Right cardiac atrium (tissue), 5 donors: ENCODE measurements at places on chromosomes 6 and 20.

GRCh38 chr6:138970856-138971425, 17.1 kb downstream of the REPS1 start:
- DNase-seq: peak; percentile 37

DNA sequence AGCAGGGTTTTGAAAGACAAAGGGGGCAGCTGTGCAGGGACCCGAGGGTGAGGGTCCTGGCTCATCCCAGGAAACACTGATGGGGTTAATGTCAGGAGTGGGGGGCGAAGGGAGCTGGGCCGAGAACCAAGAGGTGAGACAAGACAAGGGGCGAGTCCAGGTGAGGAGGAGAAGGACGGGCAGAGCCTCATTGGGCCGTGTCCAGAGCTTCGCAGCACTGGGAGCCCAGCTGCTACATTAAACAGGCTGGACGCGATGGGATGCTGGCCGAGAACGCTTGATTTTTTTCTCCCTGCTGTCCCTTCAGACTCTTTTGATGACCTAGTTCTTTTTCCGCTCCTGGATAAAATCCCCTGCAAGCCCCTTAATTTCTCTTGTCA, 172.8 kb upstream of the SNX9 start:
- DNase-seq: peak; percentile 85

- peak; percentile 85 for DNase-seq
Measured at GRCh38 chr6:10720265-10720959, 2.5 kb upstream of the TMEM14C start.

GRCh38 chr20:17571153-17571527, 1.3 kb downstream of the DSTN start:
- DNase-seq: no peak

DNA sequence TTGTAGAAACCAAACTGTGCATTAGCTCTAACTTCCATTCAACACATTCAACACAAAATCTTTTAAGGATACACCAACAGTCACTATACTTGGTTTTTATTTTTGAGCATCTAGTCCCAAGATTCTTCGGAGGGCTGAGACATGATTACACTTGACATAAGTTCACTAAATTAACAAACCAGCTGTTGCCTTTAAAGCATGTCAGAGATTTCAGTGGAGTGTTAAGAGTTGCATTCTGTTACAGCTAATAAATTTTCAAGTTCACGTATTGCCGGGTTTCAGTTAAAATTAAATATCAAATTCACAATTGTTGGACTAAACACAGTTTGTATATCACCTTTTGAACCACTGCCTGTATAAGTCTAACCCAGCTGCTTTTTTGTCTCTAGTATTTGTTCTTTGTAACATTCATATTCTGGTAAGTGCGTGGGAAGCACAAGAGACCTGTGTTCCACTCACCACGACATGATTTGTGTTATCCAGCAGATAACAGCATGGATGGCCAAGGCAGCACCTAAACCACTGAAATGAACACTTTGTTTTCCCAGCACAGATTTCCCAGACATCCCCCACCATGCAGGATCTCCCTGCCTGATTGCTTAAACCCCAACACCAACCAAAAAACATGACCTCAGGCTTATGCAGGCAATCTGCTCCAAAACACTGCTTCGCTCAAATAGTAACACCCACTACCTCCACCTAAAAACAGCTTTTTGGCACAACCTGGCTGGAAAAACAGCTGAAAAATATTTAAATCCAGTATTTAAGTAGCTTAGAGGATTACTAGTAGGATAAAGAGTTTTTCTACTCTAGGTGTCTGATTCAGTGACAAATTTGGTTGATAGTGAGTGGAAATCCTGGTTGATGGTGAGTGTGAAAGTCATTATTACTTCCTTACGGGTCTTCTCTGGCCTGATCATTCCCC, 286.5 kb upstream of the NT5E start:
- DNase-seq: no peak

GRCh38 chr6:48476257-48476656, 365.3 kb upstream of the PTCHD4 start:
- DNase-seq: no peak

- DNase-seq: no peak
Measured at GRCh38 chr6:84643778-84644177, 120.6 kb downstream of the TBX18 start.

DNA sequence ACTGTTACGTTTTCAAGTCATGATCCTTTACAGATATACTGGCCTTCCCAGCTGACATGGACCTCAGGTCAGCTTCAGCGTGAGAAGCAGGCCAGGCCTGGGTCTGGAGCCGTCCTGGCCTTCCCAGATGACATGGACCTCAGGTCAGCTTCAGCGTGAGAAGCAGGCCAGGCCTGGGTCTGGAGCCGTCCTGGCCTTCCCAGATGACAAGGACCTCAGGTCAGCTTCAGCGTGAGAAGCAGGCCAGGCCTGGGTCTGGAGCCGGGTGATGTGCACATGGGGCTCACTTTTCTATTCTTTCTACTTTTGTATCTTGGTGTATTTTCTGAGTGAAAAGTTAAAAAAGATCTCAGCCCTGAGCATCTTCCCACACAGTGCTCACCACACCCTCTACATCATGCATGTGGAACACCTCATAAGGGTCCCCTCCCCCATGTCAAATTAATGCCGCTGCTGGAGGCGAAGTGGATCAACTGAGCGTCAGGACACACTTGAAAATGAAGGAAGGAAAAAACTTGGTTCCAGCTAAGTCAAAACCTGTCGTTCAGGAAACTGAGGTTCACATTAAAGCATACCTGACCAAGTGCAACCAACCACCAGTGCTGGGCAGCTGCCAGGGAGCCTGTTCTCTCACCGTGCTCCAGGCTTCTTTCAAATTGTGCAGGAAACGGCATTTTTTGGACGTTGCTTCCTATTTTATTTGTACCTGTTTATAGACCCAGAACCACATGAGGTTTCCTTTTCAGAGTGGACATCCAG, 32.2 kb downstream of the KIF25 start:
- DNase-seq: peak; percentile 25

DNA sequence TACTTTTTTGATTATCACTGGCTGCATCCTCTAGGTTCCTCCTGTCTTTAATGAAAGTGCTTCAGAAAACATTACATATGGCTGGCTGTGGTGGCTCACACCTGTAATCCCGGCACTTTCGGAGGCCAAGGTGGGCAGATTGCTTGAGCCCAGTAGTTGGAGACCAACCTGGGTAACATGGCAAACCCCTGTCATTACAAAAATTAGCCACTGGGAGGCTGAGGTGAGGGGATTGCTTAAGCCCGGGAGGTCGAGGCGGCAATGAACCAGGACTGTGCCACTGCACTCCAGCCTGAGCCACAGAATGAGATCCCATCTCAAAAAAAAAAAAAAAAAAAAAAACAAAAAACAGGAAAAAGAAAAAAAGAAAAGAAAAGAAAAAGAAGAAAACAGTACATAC, 35.3 kb downstream of the BEND3 start:
- no peak for DNase-seq

DNA sequence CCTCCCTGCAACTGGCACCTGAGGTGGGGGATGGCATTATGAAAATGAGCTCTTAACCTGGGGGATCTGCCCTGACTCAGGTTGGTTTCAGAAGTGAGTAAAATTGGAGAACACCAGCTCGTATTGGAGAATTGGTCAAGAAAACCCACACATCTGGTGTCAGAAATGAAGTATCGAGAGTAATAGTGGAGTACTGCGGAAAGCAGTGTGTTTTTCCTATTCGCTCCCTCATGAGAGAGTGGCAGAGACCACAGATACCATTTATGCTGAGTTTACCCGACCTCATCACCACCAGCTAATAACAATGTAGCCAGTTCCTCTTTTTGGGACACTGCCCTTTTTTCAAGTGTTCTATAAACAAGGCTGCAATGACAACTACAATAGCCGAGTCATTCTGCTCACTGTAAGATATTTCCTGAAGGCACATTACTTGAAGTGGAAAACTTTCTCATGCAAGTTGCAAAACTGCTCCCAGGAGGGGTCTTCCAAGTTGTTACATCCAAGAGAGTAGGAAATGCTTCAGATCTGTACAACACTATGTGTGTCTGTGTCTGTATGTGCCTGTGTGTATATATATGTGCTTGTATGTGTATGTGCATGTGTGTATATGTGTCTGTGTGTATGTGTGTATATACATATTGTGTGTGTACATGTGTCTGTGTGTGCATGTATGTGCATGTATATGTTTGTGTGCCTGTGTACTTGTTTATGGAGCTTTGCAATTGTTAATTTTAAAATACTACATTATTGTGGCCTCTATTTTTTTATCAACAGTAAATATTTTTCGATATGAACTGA, 106.0 kb upstream of the CST7 start:
- no peak for DNase-seq

DNA sequence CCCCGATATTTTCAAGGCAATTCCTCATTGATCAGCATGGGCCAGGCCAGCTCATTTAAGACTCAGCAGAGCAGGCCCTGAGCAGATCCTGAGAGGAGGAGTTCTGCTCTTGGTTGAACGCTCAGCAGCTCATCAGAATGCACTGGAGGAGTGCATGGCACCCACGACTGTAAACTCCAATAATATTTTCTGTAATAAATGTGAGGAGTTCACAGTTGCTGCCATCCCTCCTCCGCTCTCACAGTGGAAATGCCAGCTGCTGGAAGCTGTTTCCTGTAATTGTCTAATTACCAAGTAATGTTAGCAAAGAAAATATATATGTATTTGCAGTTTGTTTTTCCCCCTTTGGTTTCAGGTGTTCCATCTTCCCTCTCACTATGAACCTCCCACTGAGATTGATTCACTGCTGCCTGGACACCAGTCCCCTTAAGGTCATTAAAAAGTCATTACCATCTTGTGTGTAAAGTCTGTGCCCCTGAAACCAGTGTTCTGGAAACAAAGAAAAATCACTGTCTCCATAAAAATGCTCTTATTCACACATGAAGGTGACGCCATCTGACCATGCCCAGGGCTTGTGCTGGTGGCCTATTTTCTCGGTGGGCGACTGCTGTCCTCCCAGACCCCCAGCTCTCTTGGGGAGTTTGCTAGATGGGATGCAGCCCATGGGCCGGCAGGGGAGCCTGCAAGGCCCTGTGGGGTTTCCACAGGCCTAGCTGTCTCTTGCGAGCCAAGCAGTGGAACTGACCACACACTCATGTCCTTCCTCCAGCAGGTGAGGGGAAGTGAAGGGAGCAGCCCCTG, 374.2 kb downstream of the ZFAND3 start:
- DNase-seq: no peak

GRCh38 chr6:8075185-8075584, 11.0 kb upstream of the BLOC1S5 start:
- DNase-seq: no peak

DNA sequence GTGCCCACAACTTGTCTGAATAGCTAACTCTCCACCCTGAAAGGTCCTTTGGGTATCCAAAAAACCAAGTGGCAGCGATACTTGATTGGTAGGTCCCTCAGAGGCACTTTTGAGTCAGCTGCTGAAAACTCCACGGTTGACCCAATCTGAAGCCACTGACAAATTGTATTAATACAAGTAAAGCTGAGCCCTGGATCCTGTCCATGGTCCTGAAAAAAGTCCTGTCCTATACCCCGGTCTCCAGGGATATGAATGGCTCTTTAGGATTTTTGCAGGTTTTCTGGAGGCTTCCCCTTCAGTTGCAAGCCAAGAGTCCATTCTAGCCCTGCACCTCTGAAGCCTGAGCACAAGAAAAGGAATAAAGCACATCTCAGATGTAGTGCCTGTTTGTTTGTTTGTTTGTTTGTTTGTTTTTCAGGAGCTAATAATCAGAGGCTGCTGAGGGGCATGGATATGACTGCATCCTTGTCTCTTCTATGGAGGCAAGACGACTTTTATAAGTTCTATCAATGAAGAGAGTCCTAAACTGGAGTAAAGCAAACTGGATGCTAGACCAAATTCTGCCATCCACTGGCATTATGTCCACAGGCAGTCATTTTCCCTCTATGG, 1.7 kb upstream of the SLC12A5 start:
- DNase-seq: no peak

GRCh38 chr6:56168596-56168995, 78.8 kb downstream of the COL21A1 start:
- DNase-seq: no peak

DNA sequence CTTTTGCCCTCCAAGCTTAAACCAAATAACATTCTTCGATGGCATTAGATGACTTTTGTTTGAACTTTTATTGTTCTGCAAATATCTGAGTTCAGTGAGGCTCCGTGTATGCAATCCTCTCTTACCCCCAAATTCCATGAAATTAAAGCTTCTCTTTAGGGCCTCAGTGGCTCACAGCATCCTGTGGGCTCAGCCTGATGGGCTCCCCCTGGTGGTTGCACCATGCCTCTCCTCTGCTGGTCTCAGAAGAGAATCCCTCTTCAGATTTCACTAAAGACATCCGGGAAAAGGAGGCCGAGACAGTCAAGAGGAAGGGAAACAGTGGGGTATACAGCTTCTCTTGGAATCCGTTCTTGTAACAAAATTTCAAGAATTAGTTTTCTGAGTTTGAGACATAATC, 331.6 kb upstream of the NT5E start:
- DNase-seq: no peak

GRCh38 chr6:17725083-17725482, 18.4 kb upstream of the NUP153 start:
- DNase-seq: peak; percentile 86

GRCh38 chr6:153735761-153736160, 303.3 kb upstream of the OPRM1 start:
- DNase-seq: no peak

DNA sequence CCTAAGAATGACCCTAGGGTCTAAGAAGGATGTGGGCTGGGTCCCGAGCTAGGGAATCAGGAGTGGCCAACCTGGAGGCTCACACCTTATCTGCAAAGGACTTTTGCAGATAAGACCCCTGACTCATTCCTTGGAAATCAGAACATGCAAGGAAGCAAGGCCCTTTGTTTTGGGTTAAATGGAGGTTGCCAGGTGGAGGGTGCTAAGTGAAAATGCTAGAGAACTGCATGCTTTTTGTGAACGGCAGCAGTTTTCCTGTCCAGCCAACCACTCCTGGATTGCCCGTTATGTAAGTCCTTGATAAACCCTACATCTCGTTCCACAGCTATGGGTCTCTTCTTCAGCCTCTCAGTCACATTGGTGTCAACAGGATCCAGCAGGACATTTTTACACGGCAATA, 52.1 kb upstream of the CST7 start:
- DNase-seq: no peak

DNA sequence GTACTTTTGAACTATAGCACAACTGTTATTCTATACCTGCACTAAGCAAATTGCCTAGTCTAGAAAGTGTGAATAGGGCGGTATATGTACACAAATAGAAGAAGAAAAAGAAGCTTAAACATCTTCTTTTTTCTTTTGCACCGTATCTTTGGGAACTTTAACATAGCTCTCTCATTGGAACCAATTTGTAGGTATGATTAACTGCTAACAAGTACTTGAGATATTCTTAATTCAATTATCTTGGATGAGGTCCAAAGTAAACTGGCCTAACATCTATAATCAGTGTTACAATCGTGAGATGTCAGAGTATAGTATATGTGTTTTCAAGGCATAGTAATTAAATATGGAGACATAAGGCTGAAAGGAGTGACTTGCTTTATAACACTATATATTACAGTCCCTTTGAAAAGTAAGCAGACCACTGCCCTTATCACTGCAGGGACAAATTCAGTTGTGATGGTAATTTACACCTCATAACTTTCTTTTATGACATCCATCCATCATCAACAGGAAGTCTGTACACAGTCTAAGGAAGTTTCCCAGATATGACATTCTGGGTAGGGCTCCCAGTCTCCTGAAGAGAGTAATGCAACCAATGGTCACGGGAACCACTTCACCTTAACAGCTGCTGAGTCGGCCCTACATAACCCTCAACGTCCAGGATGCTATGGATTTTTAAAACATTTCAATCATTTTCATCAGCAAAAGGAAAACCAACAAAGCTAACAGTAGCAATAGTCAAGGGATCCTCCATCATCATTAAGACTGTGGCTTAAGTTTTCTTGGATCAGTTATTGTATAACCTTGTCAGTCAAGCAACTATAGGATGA, 37.6 kb downstream of the NKAIN2 start:
- DNase-seq: no peak

- DNase-seq: no peak
Measured at GRCh38 chr6:118869894-118870589, 23.9 kb upstream of the ASF1A start.
